ENCODE measurements at places on chromosomes 6 and 20.

- no peak for DNase-seq
Measured at GRCh38 chr6:63572747-63573075, 431 bp downstream of the LOC128125822 start.

GRCh38 chr6:36444470-36444869 lies 1.7 kb downstream of the KCTD20 start:
- no peak for DNase-seq

GRCh38 chr6:136486357-136486756 lies 63.9 kb downstream of the MAP7 start:
- no peak for DNase-seq

GRCh38 chr20:1819311-1820137 lies 75.7 kb upstream of the SIRPA start:
- peak; percentile 58 for DNase-seq

DNA sequence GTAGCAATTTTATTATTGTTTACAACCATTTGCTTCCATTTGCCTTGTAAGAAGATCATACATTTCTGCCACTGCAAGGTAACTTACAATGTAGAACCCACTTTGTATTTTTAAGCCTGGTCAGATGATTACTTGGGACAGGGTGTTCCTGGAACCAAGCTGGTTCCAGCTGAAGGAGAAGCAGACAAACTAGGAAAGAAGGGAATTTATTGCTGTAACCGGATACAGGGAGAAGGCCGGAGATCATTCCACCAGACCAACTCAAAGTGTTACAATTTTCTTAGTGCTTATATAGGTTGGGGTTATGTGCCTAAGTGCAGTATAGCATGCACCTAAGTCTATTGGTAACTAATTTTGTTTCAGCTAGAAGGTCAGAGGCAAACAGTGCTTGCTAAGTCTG lies 104.4 kb downstream of the MANEA start:
- DNase-seq, result no peak

DNA sequence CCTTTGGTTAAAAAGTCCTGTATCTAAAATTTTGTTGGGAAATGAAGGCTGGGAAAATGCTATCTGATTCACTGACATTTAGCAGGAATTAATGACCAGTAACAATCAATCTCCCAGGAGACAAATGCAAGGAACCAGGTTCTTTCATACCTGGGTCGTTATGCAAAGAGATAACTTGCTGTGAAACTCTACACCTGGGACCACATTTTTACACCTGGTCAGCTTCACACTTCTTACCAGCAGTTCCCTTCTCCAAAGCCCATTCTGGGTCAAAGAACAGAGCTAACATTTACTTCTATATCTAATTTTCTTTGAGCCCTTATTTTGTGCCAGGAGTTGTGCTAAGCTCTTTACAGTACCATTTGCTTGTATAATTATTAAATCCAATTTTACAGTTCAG lies 27.4 kb upstream of the STXBP5 start:
- no peak for DNase-seq

DNA sequence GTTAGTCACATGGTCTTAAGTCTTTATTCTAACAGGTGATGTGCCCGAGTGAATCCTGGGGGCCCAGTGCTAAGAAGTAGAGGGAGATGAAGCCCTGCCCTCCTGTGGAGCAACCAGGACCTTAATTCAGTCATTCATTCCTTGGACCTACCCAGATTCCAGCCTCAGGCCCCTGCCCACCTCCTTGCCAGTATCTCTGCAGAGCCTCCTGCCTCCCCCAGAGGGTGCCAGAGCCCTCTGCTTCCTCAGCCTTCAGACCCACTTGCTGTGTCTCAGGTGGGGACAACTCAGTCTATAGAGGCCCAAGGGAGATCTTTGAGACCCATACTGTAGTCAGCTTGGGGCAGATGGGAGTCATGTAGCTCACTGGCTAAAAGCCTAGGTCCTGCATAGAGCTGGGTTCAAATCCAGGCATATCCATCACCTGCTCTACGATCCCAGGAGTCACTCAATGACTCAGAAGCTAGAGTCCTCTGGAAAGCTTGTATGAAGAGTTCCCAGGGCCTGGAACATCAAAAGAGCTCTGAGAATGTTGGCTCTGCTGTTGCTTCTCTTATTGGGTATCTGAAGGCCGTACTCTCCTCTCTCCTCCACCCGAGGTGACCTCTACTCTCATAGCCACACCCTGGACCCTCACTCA lies 3.9 kb upstream of the SIGLEC1 start:
- peak; percentile 88 for DNase-seq

DNA sequence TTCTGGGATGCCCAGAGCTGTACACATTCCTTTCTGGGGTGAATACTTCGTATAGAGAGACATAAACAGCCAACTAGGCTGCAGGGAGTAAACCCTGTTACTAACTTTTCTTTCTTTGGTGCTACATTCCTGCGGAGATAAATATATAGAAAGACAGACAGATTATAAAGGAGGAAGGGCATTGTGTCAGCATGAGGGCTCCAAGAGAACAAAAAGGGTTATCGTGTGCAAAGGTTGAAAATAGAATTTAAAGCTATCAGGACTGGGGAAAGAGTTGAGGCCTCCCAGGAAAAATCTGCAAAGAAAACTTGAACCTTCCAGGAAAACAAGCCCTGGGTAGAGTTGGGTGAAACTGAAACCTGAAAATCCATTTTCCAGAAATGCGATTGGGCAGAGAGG lies 68.0 kb downstream of the TMEM170B start:
- DNase-seq, result no peak

- DNase-seq, result no peak
Measured at GRCh38 chr6:88813045-88813444, 150.4 kb downstream of the RNGTT start.

GRCh38 chr6:128754658-128755256 lies 128.2 kb upstream of the LAMA2 start:
- no peak for DNase-seq

DNA sequence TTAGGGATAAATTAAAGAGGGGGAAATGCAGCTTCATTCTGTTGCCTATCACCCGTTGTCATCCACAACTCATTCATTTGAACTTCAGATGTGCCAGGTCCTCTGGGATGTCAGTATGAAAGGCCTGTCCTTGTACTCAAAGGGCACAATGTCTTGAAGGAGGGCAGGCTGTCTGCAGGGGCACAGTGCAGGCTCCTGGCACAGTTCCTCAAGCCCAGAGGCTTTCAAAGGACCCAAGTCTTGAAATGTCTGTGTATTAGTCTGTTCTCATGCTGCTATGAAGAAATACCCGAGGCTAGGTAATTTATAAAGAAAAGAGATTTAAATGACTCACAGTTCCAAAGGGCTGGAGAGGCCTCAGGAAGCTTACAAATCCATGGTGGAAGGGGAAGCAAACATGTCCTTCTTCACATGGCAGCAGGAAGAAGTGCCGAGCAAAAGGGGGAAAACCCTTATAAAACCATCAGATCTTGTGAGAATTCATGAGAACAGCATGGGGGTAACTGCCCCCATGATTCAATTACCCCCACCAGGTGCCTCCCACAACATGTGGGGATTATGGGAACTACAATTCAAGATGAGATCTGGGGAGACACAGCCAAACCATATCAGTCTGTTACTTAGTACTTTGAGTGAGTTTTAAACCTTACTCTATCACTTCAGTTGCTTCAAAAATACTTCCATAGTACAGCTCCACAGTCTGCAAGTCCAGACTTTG lies 9.4 kb downstream of the SNX9 start:
- DNase-seq, result peak; percentile 37

DNA sequence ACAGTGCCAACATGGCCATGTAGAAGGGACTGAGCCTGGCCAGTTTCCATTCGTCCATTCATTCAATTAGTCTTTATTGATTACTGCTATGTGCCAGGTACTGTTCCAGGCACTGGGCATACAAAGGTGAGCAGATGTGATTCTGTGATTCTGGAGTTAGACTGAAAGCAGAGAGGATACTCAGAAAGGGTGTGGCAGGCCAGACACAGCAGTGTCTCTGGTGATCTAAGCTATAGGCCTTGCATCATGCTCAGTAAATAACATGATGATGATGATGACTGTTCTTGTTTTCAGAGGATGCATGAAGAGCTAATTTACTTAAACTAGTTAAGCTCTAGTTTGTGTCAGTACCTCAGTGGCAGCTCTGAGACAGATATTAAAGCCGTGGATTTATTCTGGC lies 31.4 kb upstream of the FUCA2 start:
- DNase-seq, result no peak

- no peak for DNase-seq
Measured at GRCh38 chr20:50409495-50409894, 100.7 kb upstream of the PTPN1 start.

GRCh38 chr6:67336014-67336413 lies 1299.1 kb upstream of the ADGRB3 start:
- no peak for DNase-seq

DNA sequence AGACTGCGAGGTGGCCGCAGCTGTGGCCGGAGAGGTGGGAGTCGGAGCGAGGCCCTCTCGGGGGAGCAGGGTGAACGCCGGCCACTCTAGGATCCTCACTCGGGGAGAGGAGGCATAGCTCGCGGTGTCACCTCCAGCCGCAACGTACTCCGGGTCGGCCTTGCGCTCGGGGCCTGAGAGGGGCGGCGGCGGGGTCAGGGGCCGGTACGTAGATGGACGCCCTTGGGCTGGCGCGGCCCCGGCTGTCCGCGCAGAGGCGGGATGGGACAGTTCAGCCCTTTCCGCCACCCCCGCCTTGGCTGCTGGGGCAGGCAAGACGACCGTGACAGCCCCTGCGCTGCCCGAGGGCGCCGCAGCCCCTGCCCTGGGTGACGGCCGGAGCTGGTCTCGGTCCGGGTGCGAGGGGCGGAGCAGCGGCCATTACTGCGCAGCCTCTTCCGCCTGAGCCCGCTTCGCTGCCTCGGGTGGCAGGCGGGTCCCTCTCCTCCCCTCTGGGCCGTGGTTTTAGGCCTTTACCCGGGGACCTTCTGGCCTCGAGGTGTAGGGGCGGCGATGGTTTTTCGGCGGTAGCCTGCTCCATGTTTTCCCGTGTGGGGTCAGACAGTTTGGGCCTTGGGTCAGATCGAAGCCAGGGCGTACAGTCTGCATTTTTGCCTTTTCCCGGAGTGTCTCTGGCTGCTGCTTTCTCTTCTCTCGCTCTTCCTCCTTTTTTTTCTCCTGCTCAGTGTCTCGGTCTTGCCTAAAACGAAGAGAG lies 405 bp downstream of the RNF146 start:
- peak; percentile 82 for DNase-seq

Measured in islet precursor cell (in vitro differentiated cells).